ENCODE measurements at places on chromosomes 5 and 9.

GRCh38 chr5:120466341-120467006 is 2.4 kb downstream of the PRR16 start:
- no peak for DNase-seq

GRCh38 chr5:180682560-180682959 is 33.2 kb upstream of the FLT4 start:
- DNase-seq = no peak

DNA sequence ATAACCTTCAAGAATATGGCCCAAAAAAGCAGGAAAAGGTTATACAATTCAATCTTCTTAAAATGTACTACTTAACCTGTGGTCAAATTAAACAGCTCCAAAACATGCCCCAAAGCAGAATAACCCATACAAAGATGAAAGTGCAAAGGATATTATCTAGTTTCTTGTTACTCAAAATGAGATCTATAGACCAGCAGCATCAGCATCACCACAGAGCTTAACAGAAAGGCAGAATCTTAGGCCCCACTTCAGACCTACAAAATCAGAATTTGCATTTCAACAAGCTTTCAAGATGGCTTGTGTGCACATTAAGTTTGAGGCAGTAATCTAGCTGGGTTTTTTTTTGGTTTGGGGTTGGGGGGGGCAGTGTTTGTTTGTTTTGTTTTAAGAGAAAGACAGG is 54.0 kb downstream of the SCAI start:
- DNase-seq = no peak

- DNase-seq = no peak
Observed at GRCh38 chr5:113172231-113172826, 195.7 kb downstream of the DCP2 start.

- no peak for DNase-seq
Observed at GRCh38 chr9:116271991-116272390, 118.4 kb downstream of the PAPPA start.

- DNase-seq = no peak
Observed at GRCh38 chr5:83151821-83152220, 74.5 kb downstream of the XRCC4 start.

DNA sequence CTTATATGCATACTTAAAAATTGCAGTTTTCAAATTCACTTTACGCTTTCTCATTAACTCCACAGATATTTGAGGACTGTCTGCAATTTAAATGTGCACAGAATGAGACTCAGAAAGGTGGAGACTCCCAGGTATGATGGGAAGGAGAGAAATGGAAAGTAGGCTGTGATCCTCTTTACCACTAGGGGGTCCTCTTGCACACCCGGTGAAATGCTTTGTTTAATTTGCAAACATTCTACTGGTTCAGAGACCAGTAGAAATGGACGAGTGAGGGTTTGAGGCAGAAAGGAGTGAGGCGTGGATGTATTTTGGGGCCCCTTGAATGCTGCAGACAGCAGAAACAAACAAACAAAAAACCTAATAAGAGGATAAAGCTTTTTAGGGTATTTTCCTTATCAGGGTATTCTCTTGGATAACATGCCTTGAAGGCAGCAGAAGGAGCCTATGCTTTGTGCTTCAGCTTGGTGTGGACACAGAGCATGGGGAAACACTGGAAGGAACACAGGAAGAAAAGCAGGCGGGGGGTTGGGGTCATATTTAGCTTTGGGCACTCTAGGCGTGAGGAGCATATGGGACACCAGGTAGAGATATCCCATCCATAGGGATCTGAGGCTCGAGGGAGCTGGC is 410.1 kb downstream of the DMRT2 start:
- no peak for DNase-seq

DNA sequence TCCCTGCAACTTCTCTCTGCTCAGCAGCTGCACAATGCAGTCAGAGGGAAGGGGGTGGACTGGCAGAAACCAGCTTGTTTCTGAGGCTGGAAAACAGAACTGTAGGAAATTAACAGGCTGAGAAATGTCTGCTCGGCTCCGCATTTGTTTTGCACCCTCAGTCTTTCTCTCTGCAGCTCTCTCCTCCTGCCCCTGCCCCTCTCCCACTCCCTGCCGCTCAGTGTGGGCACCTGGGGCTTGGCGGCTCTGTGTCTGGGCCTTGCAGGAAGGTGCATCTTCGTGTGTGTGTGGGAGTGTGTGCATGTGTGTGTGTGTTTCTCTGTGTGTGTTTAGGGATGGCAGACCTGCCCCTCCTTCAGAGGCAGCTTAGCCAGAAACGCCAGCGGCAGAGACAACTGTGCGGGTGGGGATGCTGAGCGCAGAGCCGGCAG is 53.0 kb downstream of the PCDH1 start:
- no peak for DNase-seq

- DNase-seq = no peak
Observed at GRCh38 chr5:35360671-35361070, 130.4 kb upstream of the PRLR start.

GRCh38 chr5:115463983-115464382 is 80.6 kb downstream of the FEM1C start:
- no peak for DNase-seq

DNA sequence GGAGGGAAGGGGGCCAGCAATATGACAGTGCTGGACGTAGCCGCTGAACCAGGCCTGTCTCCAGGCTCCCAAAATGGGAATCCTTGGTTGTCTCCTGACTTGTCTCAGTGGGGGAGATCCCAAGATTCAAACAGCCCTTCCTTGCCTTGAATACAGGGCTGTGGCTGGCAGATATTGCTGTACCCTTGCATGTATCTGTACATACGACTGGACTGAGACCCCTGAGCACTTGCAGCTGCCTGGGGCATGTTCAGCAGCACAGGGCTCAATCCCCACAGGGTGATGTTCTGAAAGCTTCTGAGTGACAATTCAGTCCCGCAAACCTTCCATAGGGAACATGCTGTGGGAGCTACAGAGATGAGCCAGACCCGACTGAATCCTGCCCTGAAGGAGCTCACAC is 13.3 kb downstream of the OR13J1 start:
- DNase-seq = no peak

DNA sequence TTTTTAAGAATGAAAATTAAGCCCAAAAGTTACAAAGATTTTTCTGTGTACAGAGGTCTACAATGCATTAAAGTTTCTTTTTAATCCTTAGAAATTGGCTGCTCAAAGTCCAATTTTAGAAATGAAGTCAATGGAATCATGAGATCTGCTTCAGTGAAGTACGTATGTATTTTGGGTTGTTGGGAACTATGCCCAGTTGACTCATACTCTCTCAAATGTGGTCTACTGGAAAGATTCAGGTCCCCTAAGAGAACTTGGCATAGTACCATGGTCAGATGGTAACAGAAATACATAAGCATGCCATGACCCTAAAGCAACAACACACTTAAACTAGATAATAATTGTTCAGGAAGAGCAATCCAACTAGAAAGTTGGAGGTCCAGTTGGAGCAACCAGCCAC is 23.0 kb downstream of the FBLL1 start:
- DNase-seq = no peak

DNA sequence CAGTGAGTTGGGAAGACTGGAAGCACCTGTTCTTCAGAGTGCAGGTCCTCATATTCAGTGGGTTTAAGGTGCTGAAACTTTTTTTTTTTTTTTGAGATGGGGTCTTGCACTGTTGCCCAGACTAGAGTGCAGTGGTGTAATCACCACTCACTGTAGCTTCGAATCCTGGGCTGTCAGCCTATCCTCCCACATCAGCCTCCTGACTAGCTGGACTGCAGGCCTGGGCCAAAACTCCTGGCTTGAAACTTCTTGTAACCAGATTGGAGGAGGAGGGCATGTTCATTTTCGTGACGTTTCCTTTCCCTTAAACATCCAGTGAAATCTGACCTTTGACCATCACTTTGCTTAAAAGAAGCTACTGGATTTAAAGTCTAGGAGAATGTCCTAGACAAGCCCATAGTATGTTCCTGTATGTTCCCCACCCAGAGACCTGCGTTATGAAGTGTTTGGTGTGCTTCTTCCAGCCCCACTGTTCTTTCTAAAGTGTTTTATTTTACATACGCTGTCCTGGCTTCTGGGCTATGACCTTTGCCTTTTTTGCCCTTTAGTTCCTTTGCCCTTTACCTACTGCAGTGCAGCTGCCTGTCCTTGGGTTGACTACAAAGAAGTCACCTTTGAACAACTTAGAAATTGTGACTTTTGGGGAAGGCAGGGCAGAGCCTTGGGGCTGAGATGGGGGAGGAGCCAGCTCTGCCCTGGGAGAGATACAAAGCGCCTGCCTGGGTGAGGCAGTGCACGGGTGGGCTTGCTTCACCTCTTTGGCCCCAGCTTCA is 18.4 kb downstream of the TENT4A start:
- DNase-seq = no peak

- no peak for DNase-seq
Observed at GRCh38 chr9:120348951-120349429, 231.0 kb downstream of the CDK5RAP2 start.

GRCh38 chr5:171703146-171703545 is 82.5 kb upstream of the SMIM23 start:
- DNase-seq = no peak

GRCh38 chr5:42515504-42515903 is 92.3 kb downstream of the GHR start:
- no peak for DNase-seq

- DNase-seq = peak; percentile 63
Observed at GRCh38 chr5:56527174-56527573, 288.2 kb upstream of the MAP3K1 start.

GRCh38 chr9:73039271-73040263 is 86.7 kb upstream of the ALDH1A1 start:
- DNase-seq = no peak

- no peak for DNase-seq
Observed at GRCh38 chr9:77975036-77975435, 56.6 kb downstream of the GNAQ start.

GRCh38 chr5:167945542-167946384 is 345.7 kb upstream of the WWC1 start:
- DNase-seq = no peak

DNA sequence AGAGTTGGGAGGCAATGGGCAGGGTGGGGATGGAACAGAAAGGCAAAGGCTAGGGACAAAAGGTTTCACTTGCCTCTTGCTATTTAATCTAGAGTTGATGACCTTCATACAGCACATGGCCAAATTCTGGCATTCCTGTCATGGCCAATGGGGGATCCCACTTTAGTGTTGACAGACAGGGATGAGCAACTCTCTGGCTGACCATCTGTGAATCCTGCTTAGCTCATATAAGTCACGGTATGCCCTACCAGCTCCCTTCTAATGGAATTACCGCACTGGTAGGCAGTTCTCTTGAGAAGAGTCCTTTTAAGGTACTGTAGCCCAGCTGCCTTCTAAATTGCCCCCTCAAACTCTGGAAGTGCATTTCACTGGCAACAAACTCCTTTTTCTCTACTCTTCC is 76.1 kb downstream of the MAMDC2 start:
- no peak for DNase-seq

DNA sequence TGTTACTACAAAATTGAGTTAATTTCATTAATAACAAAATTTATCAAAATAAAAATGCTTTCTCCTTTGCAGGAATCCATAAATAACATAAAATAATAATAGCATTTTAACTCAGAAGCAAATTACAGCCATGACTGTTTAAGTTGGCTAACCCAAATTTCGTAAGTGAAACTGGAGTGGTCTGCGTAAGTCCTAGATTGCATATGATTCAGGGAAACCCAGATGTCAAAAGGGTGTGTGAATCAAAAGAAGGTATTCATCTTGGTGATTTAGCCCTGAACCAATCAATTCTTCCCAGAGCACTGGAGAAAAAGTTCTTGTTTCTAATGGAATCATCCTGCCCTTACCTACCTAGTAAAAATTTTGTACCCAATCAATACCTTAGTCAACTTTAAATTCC is 547.6 kb downstream of the RAB3C start:
- no peak for DNase-seq

GRCh38 chr5:82679660-82680059 is 397.5 kb downstream of the TMEM167A start:
- DNase-seq = no peak

DNA sequence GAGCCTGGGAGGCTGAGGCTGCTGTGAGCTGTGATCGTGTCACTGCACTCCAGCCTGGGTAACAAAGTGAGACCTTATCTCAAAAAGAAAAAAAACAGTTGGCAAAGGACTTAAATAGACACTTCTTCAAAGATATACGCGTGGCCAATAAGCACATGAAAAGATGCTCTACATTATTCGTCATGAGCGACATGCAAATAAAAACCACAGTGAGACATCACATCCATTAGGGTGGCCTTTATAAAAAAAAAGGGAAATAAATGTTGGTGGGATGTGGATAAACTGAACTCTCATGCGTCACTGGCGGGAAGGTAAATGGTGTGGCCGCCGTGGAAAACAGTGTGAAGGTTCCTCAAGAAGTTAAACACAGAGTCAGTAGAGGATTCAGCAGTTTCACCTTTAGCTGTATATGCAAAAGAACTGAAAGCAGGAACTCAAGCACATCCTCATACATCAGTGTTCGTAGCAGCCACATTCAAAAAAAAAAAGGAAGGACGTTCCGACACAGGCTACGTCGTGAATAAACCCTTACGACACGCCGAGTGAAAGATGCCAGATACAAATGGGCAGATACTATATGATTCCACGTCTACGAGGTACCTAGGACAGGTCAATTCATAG is 24.5 kb upstream of the NRARP start:
- DNase-seq = peak; percentile 16

DNA sequence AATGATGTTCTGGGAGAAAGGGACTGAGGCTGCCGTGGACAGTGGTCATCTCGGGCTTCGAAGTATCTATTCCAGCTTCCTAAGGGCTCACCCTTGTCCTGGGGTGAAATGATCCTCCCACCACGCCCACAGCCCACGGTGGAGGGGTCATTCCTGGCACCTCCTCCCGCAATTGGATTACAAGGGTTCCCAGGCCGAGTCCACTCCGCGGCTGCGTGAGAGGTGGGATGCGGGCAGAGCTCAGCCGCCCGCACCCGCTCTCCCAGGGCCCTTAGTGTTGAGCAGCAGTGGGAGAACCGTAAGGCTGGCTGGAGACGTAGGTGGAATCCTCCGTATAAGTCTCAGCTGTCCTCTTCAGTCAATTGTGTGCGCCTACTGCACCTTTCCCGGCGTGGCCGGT is 273.3 kb upstream of the ADAMTS16 start:
- DNase-seq = no peak

DNA sequence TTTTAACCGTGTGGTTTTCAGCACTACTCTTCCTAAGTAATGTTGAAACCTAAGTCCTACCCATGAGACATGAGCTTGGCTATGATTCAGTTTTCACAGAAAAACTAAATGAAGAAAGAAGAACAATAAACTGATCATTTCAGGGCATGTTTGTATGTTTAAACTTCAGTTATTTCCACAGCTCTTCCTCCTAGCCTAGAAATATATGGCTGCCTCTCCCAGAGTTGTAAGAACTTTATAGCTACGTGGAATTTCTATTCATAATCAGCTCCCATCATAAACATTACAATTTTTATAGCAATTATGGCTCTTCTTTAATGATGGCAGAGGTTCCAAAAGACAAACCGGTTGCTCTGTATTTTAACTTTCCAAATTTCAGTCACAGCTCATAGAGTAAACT is 314.7 kb upstream of the ADAMTSL1 start:
- no peak for DNase-seq
